Tongue (tissue), 3 donors: ENCODE measurements at places on chromosomes 12 and 14.

GRCh38 chr14:74308695-74309094 lies 6.0 kb upstream of the ABCD4 start:
- DNase-seq, result no peak

DNA sequence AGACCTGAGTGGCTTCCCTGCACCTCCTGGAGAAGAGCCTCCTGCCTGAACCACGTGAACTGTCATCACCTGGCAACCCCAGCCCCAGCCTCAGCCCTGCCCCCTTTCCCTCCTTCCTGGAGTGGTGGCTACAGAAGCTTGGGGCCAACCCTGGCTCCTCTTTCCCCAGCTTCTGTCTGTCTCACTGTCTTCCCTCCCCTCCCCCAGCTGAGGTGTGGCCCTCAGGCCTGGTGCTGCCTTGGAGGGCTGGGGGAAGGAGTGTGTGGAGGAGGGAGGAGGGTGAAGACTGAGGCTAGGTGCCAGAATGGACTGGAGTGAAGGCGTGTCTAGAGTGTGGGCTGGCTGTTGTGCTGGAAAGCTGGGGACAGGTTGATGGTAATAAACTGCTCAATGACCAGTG lies 9.7 kb downstream of the NFATC4 start:
- DNase-seq, result no peak

DNA sequence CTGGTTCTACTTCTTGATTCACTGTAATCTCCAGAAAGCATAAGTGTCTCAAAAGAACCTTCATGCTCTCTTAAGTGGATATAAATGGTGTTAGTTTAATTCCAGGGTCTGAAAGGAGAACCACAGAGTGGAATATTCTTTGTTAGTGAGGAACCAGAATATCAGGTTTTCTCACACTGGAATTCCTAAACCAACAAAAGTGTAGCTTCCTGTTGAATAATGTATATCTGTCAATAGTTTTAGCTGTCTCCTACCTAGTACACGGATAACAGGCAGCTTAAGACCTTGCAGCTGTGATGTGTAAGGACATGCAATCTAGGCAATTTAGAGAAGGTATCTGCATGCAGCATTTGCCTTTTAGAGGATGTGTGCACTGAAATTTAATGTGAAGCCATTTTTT lies 24.0 kb downstream of the LRIG3 start:
- DNase-seq, result peak; percentile 48

GRCh38 chr12:70042675-70043074 lies 200.6 kb upstream of the CNOT2 start:
- DNase-seq, result no peak

GRCh38 chr12:77324416-77324762 lies 259.0 kb upstream of the E2F7 start:
- DNase-seq, result no peak

DNA sequence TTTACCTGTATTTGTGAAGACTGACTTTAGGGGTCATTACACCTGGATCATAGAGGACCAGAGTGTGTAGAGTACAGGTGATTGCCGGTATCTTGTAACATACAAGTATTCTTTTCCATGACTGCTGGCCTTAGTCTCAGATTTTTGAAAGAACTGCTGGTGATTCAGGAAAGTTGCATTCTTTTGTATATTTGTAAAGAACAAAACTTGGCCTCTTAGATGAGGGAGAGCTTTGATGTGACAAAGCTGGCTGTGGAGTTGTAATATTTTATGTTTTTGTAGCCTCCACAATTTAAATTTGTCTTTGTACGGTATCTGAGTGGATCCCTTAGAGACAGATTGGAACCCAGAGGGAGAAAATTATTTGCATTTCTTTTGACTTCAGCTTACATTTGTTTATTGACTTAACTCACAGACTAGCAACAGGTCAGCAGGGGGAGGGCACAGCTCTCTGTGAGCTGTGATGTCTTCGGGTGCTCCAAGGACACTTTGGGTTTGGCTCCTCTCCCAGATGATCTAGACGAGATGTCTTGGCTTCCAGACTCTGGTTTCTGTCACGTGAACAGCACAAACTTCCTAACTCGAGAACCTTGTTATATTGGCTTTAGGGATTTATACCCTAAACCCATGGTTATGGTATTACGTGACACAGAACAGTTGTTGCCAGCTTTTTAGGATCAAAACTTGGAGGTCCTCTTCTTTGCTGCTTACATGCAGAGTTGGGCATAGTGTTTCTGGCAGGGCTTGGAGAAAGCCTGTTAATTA lies 65.9 kb downstream of the DAAM1 start:
- peak; percentile 89 for DNase-seq

DNA sequence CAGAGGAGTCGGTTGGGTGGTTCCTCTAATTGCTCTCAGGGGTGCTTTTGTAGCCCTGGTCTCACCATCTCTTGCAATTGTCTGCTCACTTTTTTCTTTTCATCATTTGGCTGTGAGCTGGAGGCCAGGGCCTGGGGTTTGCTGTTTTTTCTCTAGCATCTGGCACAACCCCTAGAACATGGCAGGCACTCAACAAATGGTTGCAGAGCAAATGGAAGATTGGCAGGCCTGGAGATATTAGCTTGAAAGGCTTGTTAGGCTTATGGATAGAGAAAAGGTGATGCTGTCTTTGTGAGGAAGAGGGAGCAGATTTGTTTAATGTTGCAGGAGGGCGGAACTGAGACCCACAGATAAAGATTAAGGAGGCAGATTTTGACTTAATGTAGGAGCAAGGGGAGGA lies 47.0 kb downstream of the GALNT8 start:
- DNase-seq, result no peak

DNA sequence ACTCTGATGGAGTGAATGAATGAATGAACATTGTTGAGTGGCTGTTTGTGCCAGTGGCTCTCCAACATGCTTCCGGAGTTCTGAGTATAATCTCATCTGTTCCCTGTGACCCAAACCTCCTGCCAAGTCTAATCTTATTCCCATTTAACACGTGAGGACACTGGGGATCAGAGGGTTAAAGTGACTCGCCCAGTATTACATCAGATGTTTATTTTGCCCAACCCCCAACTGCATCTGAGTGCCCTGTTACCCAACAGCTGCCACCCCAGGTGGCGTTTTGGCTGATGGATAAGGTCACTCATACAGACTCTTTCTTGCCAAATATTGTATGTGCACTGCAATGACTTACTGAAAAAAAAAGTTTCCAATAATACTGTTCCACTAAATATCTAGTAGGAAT lies 210.9 kb downstream of the EXOC5 start:
- peak; percentile 88 for DNase-seq

- DNase-seq, result peak; percentile 86
These were observed 77.2 kb downstream of the SERPINA3 start for GRCh38 chr14:94689218-94689984.

DNA sequence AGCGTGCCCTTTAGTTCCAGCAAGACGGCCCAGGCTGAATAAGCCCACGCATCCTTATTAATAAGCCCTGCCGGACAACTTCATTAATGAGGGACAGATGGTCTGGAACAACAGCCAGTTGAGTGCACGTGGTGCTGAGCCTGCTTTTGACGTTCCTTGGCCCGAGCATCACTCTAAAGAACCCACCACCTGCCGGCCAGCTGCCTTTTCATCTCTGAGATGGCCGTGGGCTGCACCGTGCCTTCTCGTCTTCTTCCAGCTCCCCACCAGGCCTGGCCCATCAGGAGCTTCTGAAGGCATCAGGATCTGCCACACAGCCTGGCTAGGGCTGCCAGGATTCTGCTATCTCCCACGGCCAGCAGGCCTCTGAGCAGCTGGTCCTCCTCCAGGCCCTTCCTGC lies 80.0 kb downstream of the AACS start:
- peak; percentile 48 for DNase-seq

DNA sequence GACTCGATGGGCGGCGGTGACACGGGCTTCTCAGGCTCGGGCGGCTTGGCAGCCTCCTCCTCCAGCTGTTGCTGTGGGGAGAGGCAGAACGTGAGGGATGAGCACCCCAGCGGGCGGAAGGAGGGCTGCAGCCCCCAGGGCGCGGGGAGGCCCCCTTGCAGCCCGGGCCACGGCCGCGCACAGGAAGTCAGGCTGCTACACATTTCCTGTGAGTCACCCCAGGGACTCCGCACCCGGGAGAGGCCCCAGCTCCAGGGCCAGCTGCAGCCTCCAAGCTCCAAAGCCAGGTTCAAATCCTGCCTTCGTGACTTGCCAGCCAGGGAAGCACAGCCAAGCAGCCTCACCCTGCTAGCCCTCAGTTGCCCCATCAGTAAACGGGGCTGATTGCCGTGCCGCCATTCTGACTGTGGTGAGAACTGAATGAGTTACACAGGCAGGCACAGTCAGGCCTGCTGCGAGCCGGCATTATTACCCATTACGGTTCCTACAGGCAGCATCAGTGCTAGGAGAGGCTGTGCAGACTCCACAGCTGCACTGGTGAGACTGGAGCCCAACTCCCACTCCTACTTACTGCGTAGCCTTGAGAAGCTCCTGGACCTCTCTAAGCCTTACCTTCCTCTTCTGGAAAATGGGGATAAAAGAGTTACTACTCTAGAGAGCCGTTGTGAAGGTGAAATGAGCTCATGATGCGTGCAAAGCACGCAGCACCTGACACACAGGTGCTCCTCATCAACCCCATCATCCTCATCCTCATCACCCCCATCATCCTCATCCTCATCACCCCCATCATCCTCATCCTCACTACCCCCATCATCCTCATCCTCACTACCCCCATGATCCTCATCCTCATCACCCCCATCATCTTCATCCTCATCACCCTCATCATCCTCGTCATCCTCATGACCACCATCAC lies 100.9 kb downstream of the NCOR2 start:
- DNase-seq, result peak; percentile 84

- no peak for DNase-seq
These were observed 9.5 kb upstream of the CCDC91 start for GRCh38 chr12:28180786-28181185.

GRCh38 chr14:53437858-53438257 lies 284.7 kb upstream of the DDHD1 start:
- DNase-seq, result no peak

DNA sequence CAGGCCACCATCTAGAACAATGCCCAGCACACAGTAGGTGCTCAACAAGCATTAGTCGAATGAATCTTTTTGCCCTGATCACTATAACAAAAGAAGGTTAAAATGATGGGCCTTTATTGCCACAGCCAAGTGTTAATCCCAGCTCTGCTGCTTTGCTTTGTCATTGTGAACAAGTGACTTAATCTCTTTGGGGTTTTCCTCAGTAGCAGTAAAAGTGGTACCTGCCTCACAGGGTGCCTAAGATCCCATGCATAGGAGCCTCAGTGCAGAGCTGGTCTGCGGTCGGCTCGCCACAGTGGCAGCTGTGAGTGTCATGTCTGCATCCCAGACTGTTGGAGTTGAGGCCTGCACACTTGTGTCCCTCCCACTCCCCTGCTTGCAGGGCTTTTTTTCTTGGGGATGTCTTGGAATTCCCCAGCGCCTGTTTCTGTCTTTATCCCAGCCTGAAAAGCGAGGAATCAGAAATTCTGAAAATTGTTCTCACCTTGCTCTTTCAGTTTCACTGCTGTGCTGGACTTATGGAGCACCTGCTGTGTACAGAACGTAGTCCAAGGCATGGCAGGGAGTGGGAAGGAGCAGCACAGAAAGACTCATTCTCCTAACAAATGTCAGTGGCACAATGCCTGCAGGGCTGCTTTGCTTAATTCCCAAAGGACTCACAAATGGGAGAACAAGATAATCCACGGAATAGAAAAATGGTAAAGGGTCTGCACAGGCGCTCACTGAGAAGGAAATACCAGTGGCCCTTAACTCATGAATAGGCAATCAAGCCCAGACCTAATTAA lies 90.8 kb downstream of the EML1 start:
- DNase-seq, result no peak

- DNase-seq, result no peak
These were observed 8.6 kb downstream of the ASB2 start for GRCh38 chr14:93967637-93968250.

GRCh38 chr12:112524676-112525425 lies 106.1 kb downstream of the PTPN11 start:
- no peak for DNase-seq

- no peak for DNase-seq
These were observed 3.0 kb downstream of the KLRK1 start for GRCh38 chr12:10386857-10387256.

DNA sequence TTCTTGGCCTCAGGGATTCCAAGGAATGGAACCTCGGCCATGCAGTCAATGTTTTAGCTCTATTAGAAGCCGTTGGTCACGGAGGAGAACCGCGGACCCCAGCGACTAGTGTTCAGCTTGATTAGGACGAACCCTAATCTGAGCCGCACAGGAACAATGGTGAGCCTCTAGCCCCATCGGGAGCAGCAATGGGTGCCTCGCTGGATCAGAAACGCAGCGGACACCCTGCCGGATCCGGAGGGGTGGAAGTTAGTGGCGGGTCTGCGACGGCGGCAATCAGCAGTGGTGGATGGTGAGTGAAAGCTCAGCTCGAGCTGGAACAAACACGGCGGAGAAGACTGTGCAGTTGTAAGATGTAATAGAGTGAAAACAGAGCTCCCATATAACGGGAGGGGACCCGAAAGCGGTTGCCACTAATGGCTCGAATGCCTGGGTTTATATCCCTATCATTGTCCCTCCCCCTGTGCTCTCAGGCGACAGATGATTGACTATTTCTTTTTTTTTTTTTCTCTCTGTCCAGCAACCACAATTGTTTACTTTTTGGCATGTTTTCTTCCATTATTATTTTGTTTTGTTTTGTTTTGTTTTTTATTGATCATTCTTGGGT lies 127.7 kb downstream of the ZNF664 start:
- no peak for DNase-seq

GRCh38 chr12:111558107-111558376 lies 41.1 kb downstream of the ATXN2 start:
- DNase-seq, result no peak

DNA sequence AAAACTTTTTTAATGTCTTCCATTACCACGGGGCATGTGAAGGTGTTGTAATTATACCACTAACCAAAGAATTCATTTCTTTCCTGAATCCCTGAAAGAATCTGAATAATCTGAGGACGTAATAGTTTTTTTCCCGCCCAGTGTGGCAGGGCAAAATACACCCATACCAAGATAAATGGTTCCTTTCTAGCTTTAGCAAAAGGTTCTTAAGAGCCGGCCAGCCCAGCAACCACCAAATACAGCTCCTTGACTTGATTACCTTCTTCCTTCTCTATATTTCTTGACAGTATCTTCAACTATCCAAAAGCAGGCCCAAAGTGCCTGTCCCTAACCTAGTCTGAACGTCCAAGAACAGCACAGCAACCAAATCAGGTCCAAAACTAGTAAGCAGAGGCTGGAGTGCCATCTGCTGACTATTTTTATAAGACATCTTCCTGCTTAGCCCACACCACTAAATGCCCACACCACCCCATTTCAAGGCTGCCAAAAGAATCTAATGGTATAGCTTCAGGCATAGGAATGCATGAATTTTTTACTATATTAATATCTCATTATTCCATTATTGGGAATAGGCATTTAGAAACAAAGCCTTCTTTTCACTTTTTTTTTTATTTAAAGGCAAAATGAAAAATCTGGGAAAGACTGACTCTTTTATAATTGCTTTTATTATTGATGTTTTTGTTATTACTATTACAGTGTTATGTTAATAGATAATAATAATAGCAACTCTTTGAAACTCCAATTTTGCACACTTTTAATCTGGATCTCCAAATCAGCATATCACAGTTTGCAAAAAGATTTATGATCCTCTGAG lies 524.4 kb downstream of the MED13L start:
- peak; percentile 88 for DNase-seq

GRCh38 chr14:103872481-103873113 lies 25.2 kb upstream of the PPP1R13B start:
- DNase-seq, result no peak

- DNase-seq, result no peak
These were observed 86.9 kb upstream of the MON2 start for GRCh38 chr12:62379723-62380045.

- no peak for DNase-seq
These were observed 1.2 kb downstream of the SLC24A4 start for GRCh38 chr14:92323916-92324818.

GRCh38 chr14:96589577-96589976 lies 87.4 kb downstream of the PAPOLA start:
- DNase-seq, result no peak

- peak; percentile 83 for DNase-seq
These were observed 76.3 kb upstream of the NOS1 start for GRCh38 chr12:117437516-117438255.
